ENCODE measurements at places on chromosomes 4 and X.

GRCh38 chrX:56796641-56797395, 67.8 kb downstream of the NBDY start:
- no peak for DNase-seq
- H3K36me3 ChIP-seq = no peaks in the 10 kb centered on the region
- H3K4me1 ChIP-seq = no peaks in the 10 kb centered on the region
- H3K4me3 ChIP-seq = no peak overlapping the region
- no peaks in the 10 kb centered on the region for H3K27me3 ChIP-seq
- no peak overlapping the region for H3K27ac ChIP-seq

- no peaks in the 10 kb centered on the region for H3K36me3 ChIP-seq
- no peak overlapping the region for H3K4me3 ChIP-seq
- H3K4me1 ChIP-seq = no peaks in the 10 kb centered on the region
- DNase-seq = no peak
- no peak overlapping the region for H3K27ac ChIP-seq
These were observed 195.7 kb upstream of the IL1RAPL1 start for GRCh38 chrX:28391528-28391927.

- no peaks in the 10 kb centered on the region for H3K27me3 ChIP-seq
- H3K27ac ChIP-seq = no peak overlapping the region
- H3K4me1 ChIP-seq = no peaks in the 10 kb centered on the region
- no peaks in the 10 kb centered on the region for H3K36me3 ChIP-seq
These were observed 221.9 kb downstream of the PDGFC start for GRCh38 chr4:156749426-156750403.

DNA sequence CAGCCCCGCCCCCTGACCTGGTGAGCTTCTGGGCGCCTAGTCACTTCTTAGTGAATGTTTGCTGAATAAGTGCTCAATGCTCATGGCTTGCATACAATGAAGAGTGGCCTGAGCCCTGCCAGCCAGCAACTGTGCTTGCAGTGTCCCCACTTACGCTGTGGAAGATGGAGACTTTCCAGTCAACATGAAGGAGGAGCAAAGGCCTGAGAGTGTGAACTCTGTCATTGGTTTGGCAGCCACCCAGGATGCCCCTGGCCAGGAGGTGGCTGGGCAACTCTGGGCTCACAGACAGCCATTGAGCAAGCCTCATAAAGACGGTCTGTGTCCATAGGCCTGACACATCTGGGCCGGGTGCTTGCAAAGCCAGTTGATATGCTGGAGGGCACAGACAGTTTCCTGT, 72.1 kb upstream of the MAMLD1 start:
- H3K4me3 ChIP-seq = no peak overlapping the region
- H3K27me3 ChIP-seq = no peaks in the 10 kb centered on the region
- no peaks in the 10 kb centered on the region for H3K4me1 ChIP-seq
- no peak overlapping the region for H3K27ac ChIP-seq
- DNase-seq = no peak
- H3K36me3 ChIP-seq = no peaks in the 10 kb centered on the region

DNA sequence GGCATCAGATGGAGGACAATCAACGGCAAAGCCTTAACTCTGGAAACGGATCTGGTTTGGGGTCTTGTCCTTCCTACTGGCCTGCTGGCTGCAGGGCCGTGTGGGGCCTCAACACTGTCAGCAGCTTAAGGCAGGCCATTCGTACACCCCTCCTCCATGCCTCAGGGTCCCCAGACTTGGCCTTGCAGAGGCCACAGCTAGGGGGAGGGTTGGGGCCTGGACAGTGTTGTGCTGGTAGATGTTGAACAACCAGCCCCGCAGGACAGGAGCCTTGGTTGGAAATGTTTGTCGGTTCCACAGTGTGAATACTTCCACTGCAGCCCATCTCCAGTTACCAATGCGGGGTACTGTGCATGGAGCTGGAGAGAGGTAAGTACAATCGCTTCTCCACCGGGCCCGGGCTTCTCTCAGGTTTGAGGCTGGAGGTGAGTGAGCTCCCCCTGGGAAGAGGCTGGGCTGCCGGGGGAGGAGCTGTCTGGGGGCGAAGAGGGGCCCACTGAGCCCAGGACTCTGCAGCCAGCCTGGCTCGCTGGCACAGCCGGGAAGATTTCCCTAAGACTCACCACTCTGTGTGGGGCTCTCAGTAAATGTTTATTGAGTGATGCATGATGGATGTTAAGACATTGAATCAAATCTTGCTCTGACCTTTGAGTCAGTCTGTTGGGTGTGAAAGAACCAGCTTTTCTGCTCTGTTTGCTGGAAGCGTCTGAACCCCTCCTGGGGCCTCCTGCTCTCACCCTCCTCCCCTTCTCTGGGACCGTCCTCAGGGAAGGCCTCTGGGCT, 19.7 kb upstream of the GPR78 start:
- H3K4me3 ChIP-seq = no peak overlapping the region
- H3K27ac ChIP-seq = no peak overlapping the region
- H3K36me3 ChIP-seq = no peaks in the 10 kb centered on the region
- no peaks in the 10 kb centered on the region for H3K4me1 ChIP-seq

DNA sequence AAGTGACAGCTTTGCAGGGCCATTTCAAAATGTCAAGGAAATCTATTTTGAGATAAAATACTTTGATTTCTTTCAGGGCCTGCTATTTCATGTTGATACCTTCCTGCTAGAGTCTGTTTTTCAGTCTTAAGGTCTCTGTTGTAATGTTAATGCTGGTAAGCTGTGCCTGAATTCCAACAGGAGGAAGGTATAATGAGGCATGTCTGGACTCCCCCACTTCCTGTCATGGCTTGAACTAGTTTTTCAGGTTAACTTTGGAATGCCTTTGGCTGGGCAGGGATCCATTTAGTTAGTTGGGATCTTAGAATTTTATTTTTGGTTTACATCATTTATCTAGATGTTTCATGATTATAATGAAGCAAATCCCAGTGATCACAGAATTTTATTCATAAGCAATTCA, 279.0 kb downstream of the CFAP47 start:
- H3K4me3 ChIP-seq = no peak overlapping the region
- no peaks in the 10 kb centered on the region for H3K27me3 ChIP-seq
- no peak for DNase-seq
- no peak overlapping the region for H3K27ac ChIP-seq

- H3K4me1 ChIP-seq = no peaks in the 10 kb centered on the region
- H3K27ac ChIP-seq = no peak overlapping the region
- H3K27me3 ChIP-seq = peaks cover 5% of the 10 kb centered on the region
These were observed 23.6 kb downstream of the ATP5ME start for GRCh38 chr4:650461-650860.

DNA sequence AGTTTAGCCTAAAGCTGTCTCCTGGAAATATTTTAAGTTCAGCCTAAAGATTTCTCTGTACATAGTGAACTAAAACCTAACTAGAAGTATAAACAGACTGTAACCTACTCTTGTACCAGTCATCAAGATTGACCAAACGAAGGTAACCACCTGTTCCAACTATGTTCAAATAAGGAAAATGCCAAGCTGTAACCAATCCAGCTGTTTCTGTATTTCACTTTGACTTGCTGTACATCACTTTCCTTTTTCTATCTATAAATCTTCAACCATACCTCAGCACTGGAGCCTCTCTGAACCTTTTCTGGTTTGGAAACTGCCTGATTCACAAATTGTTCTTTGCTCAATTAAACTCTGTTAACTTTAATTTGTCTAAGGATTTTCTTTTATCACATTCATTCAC, 3.1 kb upstream of the CYSLTR1 start:
- DNase-seq = no peak
- H3K36me3 ChIP-seq = no peaks in the 10 kb centered on the region
- no peak overlapping the region for H3K4me3 ChIP-seq
- H3K27me3 ChIP-seq = no peaks in the 10 kb centered on the region

DNA sequence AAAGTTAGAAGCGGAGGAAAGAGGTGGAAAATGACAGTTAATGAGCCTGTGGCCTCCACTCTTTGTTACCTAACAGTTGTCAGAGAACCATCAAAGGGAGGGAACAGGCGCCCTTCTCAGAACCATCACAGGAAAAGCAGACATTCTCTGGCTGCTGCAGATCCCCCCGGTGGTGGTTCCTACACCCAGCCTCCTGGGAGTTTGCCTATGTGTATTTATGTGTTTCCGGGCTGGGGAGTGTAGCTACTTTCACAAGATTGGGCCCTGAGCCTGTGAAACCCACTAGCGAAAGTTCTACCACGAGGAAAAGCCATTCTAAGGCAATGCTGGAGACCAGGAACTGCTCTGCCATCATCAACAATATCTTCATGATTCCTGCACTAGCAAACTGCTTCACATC, 52.7 kb upstream of the BCOR start:
- H3K27me3 ChIP-seq = no peaks in the 10 kb centered on the region
- no peaks in the 10 kb centered on the region for H3K36me3 ChIP-seq

- DNase-seq = no peak
- H3K4me3 ChIP-seq = no peak overlapping the region
- H3K27ac ChIP-seq = peak overlapping the region; percentile 28
- no peaks in the 10 kb centered on the region for H3K36me3 ChIP-seq
- H3K27me3 ChIP-seq = no peaks in the 10 kb centered on the region
These were observed 52.6 kb downstream of the FNIP2 start for GRCh38 chr4:158821228-158821971.

DNA sequence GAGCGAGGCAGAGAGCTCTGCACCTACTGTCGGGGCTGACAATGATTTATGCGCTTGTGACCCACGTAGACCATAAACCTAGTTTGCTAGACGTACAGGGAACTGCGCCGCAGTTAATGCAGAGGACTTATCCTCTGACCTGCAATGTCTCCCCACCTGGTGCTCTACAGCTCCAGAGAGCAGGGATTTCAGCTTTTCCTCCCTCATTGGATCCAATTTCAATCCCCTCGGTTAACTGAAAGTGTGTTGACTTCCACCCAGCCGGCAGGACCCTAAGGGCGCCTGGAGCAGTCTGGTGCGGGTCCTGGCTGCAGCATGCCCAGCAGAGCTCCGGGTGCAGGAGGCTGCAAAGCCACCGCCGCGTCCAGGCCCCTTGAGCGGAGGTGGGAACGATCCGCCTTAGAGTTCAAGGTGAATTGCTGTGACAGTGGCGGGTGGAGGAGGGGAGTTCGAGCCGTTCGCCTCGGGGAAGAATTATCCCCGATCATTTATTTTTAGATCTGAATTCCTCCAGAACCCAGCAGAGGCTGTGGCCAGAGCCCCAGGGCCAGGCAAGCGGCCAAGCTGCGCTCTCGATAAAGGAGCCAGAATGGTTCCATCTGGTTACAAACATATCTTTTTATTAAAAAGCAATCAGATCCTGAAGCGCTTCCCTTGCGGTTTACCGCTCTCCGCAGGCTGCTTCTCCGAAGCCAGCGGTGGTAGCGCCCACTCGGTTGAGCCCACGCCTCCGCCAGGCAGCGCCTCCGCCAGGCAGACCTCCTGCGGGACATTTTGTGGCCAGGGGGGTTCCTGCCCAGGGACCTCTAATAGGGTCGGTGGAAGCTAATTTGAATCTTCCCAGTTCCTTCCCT, 66.0 kb downstream of the FBXO8 start:
- no peaks in the 10 kb centered on the region for H3K4me1 ChIP-seq
- peaks cover 34% of the 10 kb centered on the region for H3K27me3 ChIP-seq
- no peak for DNase-seq
- H3K27ac ChIP-seq = no peak overlapping the region

GRCh38 chr4:119172223-119172622, 36.6 kb downstream of the MYOZ2 start:
- H3K27ac ChIP-seq = no peak overlapping the region
- no peaks in the 10 kb centered on the region for H3K4me1 ChIP-seq
- no peak for DNase-seq
- no peaks in the 10 kb centered on the region for H3K27me3 ChIP-seq
- no peak overlapping the region for H3K4me3 ChIP-seq

- H3K4me1 ChIP-seq = no peaks in the 10 kb centered on the region
- no peaks in the 10 kb centered on the region for H3K27me3 ChIP-seq
- no peak overlapping the region for H3K27ac ChIP-seq
- H3K4me3 ChIP-seq = no peak overlapping the region
These were observed 21.2 kb upstream of the KDM5C start for GRCh38 chrX:53246231-53246630.

DNA sequence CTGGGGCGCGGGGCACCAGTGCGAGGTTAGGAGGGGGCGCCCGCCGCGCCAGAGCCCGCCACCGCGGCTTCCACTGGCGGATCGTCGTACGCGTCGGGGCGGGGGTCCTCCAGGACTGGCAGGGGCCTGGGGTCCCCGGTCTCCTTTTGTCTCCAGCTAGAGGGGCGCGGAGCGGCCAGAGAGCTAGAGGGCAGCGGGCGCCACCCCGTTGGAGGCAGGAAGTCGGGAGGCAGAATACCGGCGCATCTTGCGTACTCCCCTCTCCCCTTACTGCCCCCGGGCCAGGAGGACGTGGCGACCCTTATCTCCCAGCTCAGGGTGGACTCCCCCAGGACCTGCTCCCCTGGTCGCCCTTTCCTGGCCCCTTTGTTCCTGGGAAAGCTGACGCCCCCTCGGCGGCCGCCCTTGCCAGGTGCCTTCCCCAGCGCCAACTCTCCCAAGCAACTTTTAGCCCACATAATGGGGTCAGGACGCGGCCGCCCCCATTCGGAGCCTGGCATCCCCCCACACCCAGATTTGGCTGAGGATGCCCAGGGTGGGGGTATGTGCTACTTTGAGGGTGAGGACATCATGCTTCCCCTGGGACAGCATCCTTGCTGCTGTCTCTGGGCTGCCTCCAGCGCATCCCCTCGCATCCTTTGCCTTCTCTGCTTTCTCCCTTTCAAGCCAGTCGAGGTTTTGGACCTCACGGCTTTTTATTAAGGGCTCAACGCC, 933 bp downstream of the CNKSR2 start:
- H3K4me3 ChIP-seq = peak overlapping the region; percentile 50
- no peaks in the 10 kb centered on the region for H3K4me1 ChIP-seq
- no peak for DNase-seq
- H3K27me3 ChIP-seq = no peaks in the 10 kb centered on the region
- peak overlapping the region; percentile 67 for H3K27ac ChIP-seq

GRCh38 chr4:12881945-12882584, 602.1 kb downstream of the RAB28 start:
- no peaks in the 10 kb centered on the region for H3K36me3 ChIP-seq
- no peak overlapping the region for H3K4me3 ChIP-seq
- no peaks in the 10 kb centered on the region for H3K4me1 ChIP-seq

DNA sequence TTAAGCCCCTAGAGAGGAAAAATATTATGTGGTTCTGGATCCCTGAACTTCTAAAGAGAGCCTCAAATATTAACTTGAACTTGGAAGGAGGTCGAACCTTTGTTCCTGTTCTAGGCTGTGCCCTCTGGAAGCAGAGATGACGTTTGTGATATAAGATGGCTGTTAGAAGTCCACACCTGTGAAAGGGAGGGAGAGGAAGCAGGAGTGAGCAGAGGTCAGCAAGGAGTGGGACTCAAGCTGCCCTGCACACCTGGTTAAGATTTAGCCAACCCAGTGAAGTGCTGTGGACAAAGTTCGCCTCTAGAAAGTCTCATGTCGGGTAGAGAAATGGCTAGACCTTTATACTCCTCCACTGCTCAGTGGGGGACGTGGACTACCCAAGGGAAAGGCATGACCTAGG, 566.2 kb downstream of the MID1IP1 start:
- no peak overlapping the region for H3K4me3 ChIP-seq
- H3K36me3 ChIP-seq = no peaks in the 10 kb centered on the region
- DNase-seq = peak; percentile 46
- no peaks in the 10 kb centered on the region for H3K4me1 ChIP-seq
- peak overlapping the region; percentile 74 for H3K27ac ChIP-seq
- H3K27me3 ChIP-seq = no peaks in the 10 kb centered on the region

Measured in Peyer's patch (tissue), 4 donors.